ENCODE measurements at places on chromosomes 11 and 22.

- peak; percentile 87 for ATAC-seq
Measured at GRCh38 chr22:28594797-28595462, 84.7 kb downstream of the TTC28 start.

DNA sequence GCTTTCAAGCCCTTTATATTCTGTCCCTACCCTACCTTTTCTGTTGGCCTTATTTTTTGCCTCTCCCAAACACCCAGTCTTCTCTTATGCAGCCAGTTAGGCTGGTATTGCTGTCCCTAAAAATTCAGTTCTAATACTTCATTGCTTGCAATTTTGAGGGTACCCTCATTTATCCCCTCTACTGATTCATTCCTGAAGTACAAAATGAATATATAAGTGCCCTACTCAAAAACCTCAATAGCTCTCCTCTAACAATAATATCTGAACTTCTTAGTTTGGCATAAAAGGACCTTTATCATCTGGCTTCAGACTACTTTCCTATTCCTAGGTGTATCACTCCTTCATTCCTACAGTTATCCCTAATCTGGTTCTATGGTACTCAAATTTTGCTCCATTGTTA lies 5.2 kb upstream of the EIF4G2 start:
- ATAC-seq: no peak

GRCh38 chr11:131724436-131724975 lies 354.1 kb downstream of the NTM start:
- ATAC-seq: no peak

- no peak for ATAC-seq
Measured at GRCh38 chr11:27621405-27622161, 78.7 kb downstream of the BDNF start.

- no peak for ATAC-seq
Measured at GRCh38 chr11:44083433-44083832, 12.0 kb upstream of the EXT2 start.

- no peak for ATAC-seq
Measured at GRCh38 chr11:68414496-68415221, 45.9 kb upstream of the PPP6R3 start.

- ATAC-seq: no peak
Measured at GRCh38 chr11:11318961-11319360, 34.1 kb downstream of the CSNK2A3 start.

- ATAC-seq: no peak
Measured at GRCh38 chr11:93492464-93493251, 50.5 kb downstream of the SMCO4 start.

DNA sequence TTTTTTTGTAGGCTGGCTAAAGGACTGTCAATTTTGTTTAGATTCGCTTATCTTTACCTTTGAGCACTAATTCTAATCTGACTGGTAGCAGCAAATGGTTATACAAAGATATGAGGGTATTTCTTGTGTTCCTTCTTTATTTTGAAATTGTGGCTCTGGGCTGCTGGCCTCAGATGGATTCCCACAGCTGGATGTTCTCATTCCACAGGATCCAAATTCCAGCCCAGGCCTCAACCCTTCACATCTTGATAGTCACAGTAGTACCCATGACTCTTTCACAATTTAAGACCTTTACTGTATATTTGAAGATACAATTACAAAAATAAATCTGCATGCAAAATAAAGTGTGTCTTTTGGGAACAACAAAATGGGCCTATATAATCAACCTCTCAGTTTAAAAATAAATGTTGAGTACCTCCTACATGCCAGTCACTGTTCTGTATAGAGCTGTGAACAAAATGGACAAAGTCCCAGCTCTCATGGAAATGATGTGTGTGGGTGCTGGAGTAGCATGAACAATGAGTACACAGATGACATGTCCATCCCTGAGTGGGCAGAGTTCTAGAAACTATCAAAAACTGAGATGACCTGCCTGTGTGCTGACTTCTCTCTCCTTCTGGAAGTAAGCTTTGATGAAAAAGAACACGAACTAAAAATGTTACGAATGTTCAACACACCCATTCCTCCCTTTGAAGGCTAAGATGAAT lies 51.7 kb upstream of the FBXO3 start:
- no peak for ATAC-seq

DNA sequence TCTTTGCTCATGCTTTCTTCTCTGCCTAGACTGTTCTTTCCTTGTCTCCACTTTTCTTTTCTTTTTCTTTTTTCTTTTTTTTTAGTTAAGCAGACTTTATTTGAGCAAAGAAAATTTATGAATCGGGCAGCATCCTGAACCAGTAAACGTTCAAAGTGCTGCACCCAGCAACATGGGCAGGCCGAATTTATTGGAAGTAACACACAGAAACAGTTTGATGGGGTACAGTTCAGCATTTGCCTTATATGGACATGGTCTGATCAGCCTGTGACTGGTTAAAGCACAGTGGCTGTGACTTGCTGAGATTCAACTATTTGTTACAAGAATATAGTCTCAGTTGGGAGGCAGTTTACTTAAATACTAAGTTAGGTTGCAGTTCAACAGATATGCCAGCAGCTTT lies 16.0 kb downstream of the CD3E start:
- no peak for ATAC-seq

- ATAC-seq: no peak
Measured at GRCh38 chr11:77118971-77119370, 9.1 kb upstream of the MYO7A start.

- no peak for ATAC-seq
Measured at GRCh38 chr11:107824668-107825369, 33.8 kb downstream of the SLC35F2 start.

DNA sequence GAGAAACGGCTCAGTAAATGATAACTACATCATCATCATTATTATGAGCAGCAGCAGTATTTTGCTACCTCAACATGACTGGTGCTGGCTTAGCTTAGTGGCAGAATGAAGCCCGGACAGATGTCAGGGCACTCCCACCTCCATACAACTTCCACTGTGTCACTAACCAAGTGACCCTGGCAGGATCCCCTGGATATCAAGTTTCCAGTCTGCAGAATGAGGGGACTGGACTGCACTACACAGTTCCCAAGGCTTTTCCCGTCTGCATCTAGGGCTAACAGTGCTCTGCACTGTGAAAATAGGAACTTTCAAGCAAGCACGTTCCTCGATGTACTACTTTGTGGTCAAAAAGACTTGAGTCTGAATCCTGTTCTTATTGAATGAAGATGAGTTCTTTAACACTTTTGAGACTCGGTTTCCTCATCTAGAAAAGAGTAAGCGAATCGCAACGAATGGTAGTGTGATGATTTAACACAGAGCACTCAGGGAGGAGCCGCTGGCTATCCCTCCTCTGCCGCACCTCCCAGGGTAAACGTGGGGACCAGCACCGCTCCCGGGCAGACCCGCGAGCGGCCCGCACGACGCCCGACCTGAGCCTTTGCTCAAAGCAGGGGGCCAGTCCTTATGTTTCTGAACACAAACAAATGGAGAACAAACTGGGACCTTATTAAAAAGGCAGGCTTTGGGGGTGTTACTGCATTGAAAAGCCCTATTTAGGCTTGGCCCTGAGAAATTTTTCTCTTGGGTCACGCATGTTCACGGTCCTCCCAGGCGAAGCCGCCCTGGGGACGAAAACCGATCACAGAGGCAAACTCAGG lies 910 bp downstream of the CLTCL1 start:
- ATAC-seq: no peak

DNA sequence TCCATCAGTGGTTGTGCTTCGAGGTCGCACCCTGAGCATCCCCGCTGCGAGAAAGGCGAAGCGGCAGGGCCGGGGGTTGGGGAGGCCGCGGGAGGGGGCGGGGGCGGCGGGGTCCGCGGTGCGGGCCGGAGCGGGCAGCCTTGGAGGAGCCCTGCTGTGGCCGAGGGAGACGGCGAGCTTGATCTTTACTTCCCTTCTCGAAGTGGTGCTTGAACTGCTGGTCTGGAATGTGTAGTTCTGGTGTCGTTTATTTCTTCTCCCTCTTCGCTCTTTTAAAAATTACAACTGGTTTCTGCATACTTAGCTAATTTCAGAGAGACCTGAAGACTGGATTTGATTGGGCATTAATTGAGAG lies 1.1 kb downstream of the APLP2 start:
- ATAC-seq: no peak

GRCh38 chr11:985406-985805 lies 51.1 kb downstream of the MUC6 start:
- no peak for ATAC-seq

DNA sequence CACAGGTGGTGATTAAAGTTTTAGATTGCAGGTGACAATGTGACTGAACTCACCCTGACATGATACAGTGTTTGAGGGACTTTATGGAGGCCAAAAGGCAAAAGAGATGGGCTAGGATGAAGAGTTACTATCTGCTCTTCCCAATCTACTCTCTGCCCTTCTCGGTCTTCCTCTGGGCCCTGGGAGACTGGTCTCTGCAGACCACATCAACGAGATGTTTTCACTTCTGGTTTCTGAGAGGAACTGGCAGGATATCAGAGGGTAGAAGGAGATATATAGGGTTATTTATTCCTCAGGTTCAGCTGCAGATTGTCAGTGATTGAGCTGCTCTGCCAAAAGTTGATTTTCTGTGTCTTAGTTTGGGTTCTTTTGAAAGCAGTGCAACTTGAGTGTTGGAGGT lies 32.4 kb upstream of the CD44 start:
- no peak for ATAC-seq

- no peak for ATAC-seq
Measured at GRCh38 chr11:93694109-93694508, 32.6 kb downstream of the CEP295 start.

GRCh38 chr22:44037519-44038375 lies 13.6 kb downstream of the PARVB start:
- peak; percentile 95 for ATAC-seq

GRCh38 chr11:86795511-86795910 lies 4.8 kb upstream of the PRSS23 start:
- no peak for ATAC-seq

DNA sequence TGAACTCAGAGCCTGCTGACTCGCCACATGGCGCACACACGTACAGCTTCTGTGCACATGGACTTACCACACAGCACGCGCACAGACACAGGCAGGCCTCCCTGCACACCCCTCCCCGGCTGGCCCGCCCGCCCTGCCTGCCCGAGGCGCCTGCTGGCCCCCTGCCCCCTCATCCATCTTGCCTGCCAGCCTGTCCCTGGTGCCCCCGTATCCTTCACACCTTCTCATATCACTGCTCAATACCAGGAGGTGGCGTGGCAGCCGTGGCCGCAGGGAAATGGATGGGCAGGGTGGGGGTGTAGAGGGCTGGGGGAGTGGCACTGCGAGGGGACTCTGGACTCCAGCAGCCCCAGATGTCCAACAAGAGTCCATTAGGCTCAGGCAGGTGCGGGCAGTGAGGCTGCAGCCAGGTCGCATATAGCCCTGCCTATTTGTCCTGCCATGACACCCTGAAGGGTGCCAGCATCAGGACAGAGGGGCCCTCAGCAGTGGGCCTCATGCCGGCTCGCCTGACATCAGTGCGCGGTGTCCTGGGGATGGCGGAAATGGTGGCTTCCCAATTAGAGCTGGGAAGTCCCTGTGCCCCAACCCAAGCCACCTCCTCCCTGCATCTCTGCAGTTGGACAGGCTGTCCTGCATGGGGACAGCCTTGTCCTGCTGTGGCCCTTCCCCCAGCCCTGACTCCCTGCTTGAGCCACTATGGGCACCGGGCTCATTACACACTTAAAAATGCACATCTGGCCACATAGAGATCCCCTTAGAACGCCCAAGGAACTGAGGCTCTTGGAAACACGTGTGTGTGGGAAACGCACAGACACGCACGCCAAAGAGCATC lies 2.0 kb upstream of the TBX10 start:
- no peak for ATAC-seq

GRCh38 chr11:61012737-61013215 lies 41.3 kb downstream of the CD6 start:
- ATAC-seq: no peak

- no peak for ATAC-seq
Measured at GRCh38 chr11:63532117-63532516, 4.5 kb upstream of the PLAAT4 start.

GRCh38 chr11:88167853-88168252 lies 7.4 kb downstream of the RAB38 start:
- no peak for ATAC-seq

- ATAC-seq: peak; percentile 82
Measured at GRCh38 chr11:78179459-78180071, 8.9 kb downstream of the KCTD21 start.

GRCh38 chr11:706439-706956 lies 467 bp downstream of the EPS8L2 start:
- ATAC-seq: peak; percentile 38

DNA sequence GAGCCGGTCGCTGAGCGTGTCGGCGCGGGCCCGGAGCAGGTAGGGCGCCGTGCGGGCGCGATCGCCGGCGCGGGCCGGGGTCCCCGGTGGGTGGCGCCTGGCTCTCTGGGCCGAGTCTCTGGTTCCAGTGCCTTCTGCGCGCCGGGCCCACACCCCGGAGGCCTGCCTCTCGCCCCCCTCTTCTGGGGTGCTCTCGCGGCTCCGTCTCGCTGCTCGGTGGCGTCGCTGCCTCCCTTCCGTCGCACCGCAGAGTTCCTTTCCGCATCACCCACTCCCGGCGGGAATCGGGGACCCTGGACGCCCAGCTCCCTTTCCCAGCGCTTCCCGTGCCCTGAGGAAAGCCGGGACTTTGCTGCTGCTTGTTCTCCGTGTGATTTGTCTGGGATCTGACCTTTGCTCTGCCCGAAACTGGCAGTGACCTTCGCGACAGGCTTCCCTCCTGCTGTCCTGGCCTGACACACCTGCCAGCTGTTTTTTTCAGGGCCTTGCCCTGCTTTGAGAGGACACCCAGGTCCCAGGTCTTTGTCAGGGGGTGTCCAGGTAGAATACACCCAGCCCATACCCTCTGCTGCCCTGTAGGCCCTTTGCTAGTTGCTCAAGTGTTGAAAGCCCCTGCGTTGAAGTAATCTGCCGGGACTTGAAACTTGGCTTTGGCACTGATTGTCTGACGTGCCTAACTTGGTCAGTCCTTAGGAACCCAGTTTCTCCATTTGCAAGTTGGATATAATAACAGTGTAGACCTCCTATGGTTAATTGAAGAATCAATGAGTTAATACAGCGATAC lies 711 bp downstream of the FDX1 start:
- ATAC-seq: peak; percentile 46

DNA sequence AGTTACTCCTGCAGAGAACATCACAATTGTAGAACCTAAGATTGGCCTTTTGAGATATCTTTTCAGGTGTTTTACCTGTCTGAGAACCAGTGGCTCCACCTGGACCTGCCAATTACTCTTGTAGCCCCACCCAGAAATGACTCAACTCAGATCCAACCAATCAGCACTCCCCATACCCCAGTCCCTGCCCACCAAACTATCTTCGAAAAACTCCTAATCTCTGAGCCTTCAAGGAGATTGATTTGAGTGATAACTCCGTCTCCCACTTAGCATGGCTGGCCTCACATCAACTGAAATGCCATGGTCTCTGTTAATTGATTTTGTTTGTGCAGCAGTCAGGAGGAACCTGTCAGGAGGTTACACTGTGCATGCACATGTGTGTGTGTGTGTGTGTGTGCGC lies 103.6 kb downstream of the MTNR1B start:
- ATAC-seq: no peak

- ATAC-seq: no peak
Measured at GRCh38 chr11:98365190-98365589, 655.6 kb upstream of the CNTN5 start.

DNA sequence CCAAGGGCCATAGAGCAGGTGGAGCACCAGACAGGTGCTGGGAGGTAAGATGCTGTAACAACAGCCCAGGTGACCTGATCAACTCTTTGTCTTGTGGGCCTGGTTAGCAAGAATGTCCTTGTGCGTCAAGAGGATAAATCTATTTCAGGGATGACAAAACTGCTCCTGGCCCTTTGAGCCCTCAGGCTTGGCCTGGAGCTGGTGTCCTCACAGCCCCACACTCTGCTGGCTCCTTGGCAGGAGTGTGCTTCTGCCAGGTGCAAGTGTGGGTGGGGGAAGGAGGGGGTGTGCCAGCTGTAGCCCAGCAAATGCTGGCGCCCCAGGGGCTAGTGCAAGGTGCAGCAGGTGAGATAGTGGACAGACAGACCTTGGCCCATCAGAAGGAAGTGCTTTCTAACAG lies 19.5 kb downstream of the AMPD3 start:
- ATAC-seq: no peak
